ENCODE measurements at places on chromosomes 16 and 17.

DNA sequence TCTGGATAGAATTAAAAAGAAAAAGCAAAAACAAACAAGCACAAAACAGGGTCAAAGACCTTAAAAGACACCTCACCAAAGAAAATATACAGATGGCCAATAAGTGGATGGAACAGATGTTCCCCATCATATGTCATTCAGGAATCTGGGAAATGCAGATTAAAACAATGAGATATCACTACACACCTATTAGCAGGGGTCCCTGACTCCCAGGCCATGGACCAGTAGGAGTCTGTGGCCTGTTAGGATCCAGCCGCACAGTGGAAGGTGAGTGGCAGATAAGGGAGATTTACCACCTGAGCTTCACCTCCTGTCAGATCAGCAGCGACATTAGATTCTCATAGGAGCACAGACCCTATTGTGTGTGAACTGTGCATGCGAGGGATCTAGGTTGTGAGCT is 167.9 kb downstream of the HS3ST4 start:
- no peak for DNase-seq

- no peak for DNase-seq
Observed at GRCh38 chr17:21228111-21228510, 14.2 kb upstream of the TMEM11 start.

DNA sequence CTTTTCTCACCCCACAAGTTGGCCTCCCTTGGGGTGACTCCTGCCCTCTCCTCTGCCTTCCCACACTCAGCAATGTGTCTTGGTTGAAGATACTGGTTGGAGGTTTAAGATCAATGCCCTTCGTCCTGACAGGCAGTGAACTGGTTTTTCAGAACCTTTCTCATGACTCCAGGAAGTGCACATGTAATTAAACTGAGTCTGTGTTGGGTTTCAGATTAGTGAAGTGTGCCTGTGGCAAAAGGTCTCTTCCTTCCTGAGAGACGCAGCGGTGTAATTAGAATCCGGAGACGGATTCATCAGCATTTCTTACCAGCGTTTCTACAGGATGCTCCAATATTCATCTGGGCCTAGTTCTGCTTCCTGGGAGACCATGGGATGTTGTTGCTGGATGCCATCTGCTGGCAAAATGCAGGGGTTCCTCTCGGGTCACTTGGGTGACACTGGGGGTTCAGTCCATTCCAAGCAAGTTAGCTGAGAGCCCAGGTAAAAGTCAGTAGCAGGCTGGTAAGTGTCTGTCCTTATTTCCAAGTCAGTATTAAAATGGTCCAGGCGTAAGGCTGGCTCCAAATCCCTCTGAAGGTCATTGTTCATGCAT is 233.3 kb downstream of the XYLT1 start:
- DNase-seq, result no peak

- DNase-seq, result no peak
Observed at GRCh38 chr17:75340631-75341030, 51.4 kb upstream of the SLC25A19 start.

GRCh38 chr17:74244128-74244527 is 29.9 kb upstream of the DNAI2 start:
- no peak for DNase-seq

GRCh38 chr17:46928467-46929261 is 5.7 kb downstream of the GOSR2 start:
- no peak for DNase-seq

DNA sequence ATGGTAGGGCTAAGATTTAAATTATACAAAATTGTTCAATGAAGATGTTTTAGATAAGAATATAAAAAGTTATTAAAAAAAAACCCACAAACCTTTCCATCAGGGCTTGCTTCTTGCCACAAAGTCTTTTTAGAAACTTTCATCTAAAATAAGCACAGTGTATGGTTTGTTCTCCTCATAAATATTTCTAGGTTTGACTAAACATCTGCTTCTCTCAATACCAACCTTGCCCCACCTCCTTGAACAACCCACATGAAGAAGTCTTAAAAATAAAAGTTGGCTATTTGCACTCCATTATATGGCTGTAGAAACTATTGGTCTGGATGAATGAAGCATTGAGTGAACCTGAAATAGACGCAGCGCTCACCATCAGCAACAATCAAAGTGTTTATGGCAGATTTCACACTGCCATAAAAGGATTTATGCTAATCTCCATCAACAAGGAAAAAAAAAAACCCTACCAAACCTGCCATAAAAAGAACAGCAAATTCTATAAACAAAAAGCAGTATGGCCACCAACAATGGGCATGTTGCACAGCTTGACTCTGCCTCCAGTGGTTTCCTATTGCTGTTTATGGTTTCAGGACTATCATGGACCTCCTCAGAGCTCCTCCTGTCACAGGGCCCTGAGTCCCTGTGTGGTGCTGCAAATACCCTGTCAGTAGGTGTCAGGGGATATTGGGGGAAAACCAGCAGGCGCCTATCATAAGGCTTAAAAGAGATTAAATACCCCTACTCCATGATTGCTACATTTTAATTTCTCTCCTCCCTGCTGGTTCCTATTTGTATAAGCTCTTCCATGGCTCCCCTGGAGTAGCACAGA is 37.6 kb downstream of the SNX11 start:
- no peak for DNase-seq

- DNase-seq, result no peak
Observed at GRCh38 chr16:57394444-57394843, 10.1 kb upstream of the CCL17 start.

- no peak for DNase-seq
Observed at GRCh38 chr17:45338023-45338781, 21.4 kb upstream of the MAP3K14 start.

GRCh38 chr17:10879190-10879836 is 41.4 kb upstream of the PIRT start:
- DNase-seq, result no peak

- no peak for DNase-seq
Observed at GRCh38 chr17:56096026-56096810, 57.1 kb upstream of the ANKFN1 start.

- DNase-seq, result no peak
Observed at GRCh38 chr17:32357615-32358014, 7.7 kb downstream of the ZNF207 start.

DNA sequence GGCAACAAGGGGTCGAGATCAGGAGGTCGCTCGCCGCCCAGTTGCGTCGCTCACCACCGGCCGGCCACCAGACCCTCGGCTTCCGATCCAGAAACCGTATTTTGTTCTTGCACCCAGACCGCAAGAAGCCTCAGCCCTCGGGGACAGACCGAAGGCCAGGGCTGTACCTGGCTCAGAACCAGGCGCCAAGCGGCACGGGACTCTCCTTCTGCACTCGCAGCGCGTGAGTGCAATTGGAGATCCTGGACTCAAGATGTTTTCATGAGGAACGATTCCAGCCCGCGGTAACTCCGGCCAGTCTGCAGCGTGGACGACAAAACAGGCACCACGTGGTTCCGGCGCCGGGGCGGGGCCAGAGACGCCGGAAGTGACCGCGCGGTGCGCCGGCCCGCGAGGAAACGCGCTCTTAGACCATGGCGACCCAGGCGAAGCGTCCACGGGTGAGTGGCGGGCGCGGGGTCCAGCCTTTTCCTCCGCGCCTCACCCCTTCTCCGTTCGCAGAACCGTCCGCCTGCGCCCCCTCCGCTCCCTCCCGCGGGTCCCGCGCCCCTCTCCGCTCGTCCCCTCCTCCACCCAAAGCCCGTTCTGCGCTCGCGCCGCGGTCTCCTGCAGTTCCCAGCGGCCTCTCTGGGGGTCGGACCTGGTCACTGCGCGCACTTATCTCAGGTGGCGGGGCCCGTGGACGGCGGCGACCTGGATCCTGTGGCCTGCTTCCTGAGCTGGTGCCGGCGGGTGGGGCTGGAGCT is at the start of gene SETD6:
SETD6 (plus strand) TSS at position 393 of the 746 bp plus-strand sequence; CDS start at position 414, 21 bp downstream.
- DNase-seq, result peak; percentile 72

DNA sequence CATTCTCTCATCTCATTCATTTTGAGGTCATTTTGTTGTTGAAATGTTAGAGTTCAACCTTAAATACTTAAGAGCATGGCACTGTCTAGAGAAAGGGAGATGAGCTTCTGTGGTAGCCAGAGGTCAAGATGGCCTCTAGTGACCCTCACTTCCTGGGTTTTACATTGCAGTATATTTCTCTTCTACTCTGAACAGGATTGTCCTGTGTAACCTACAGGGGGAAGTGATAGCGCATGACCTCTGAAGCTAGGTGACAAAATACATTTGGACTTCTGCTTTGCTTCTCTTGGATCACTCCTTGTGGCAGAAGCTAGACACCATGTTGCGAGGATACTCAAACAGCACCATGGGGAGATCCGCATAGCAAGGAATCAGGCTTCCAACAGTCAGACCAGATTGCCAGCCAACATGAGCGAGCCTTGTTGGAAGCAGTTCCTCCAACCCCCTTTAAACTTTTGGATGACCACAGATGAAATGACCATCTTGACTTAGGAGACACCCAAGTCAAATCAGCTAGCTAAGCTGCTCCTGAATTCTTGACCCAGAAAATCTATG is 748.4 kb downstream of the MAF start:
- no peak for DNase-seq

DNA sequence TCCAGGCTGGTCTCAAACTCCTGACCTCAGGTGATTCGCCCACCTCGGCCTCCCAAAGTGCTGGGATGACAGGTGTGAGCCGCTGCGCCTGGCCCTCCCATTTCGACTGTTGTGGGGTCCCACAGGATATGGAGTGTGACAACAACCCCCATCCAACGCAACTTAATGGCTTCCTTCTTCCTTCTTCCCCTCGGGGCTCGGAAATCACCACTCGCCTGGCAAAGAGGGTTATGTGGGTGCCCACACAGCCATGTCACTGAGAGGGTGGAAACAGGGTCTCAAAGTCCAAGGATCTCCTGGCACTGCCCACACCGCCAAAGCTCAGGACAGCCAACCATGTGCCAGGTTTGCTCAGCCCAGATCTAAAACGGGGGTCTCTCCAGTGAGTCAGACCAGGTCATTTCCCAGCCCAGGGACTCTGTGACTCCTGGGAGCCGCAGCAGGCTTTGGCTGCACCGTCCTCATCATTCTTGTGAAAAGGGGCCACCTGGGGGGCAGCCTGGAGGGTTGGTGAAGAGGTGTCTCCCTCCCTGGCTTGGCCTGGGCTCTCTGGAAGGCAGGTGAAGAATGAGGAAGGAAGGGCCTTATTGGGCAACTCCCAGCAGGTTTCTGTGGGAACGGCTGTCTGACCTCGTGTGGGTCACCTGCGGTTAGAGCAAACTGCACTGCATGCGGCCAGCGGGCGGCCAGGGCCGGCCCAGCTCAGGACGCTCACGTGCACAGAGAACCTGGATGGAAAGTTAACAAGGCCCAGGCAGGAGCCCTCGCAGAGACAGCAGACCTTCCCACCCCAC is 25.3 kb upstream of the LITAF start:
- DNase-seq, result no peak

DNA sequence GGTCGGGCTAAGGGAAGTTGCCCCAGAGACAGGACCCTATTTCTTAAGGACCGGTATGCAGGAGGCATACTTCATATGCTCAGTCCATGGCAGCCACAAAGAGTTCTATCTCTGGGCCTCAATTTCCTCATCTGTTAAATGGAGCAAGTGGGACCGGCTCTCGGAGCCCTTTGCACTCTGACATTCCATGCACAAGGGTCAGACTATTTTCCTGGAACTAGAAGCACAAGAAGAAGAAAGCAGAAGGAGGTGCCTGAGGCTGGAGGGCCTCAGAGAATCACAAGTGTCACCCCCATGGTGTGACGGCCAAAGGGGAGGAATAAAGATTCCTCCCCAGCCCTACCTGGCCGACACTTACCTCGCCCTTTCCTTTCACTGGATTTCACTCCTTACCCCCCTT is 115.8 kb downstream of the GSG1L start:
- DNase-seq, result no peak

DNA sequence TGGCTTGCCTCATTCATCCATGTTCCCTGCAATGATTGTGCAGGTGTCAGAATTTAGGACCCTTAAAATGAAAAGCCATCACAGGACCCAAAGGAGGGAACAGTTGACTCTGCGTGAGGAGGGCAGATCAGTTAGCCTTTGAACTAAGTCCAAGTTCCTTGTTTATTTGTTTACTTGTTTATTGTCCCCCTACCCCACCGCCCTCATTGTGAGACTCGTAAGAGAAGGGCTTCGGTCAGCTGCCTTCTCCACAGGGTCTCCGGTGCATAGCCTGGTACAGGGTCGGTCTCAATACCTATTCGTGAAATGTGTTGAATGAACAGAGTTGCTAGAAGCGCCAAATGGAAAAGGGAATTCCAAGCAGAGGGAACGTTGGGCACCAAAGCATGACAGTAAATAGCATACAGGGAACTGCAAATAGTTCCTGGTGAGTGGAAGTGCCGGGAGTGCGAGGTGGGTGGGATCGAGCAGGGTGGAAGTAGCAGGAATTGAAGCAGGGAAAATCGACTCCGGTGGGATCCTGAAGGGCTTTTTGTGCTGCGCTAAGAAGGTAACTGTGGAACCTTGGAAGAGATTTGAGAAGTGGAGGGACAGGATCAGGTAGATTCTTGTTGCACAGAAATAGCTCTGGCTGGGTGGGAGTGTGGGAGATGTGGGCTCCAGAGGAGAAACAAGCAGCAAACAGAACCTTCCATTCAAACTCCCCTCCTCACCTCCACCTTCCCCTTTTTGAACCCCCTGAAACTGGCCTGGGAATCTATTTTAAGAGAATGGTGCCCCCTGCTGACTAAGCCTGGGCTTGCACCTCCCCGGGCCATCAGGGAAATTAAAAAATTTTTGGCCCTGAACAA is 12.7 kb downstream of the SLC35B1 start:
- DNase-seq, result peak; percentile 59

DNA sequence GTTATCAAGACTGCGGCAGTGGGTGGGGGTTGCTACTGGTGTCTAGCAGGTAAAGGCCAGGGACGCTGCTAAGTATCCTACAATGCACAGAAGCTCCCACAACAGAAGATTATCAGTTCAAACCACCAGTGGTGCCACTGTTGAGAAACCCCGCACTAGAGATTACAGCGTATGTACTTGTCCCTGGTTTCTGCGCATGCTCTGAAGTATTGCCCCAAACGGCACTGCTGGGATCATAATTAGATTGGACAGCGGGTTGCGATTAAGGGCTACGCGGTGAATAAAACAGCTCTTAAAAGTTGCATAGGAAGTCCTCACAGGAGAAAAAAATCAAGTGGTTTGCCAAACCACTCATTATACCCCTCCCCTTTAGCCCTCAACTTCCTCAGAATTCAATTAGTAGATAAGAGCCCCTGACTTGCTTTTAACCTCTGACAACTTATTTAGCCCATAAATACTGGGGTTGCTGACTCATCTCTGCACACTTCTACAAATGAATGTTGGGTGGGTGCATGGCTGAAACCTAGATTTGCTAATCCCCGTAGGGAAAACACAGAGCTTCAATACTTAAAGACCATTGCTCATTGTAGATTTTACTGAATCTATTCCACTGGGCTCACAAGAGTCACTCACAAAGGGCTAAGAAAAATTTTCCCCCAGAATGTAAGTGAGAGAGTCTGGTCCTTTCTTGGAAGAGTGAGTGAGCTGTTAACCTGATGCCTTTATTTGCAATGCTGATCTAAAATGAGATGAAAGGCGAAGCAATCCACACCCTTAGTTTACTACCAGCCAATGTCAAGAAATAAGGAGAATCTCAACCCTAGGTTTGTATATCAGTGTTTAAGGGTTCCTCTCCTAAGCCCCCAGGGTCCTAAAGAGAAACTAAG is 91.8 kb downstream of the RGS9 start:
- DNase-seq, result peak; percentile 32
